ENCODE measurements at places on chromosomes 13 and 19.

DNA sequence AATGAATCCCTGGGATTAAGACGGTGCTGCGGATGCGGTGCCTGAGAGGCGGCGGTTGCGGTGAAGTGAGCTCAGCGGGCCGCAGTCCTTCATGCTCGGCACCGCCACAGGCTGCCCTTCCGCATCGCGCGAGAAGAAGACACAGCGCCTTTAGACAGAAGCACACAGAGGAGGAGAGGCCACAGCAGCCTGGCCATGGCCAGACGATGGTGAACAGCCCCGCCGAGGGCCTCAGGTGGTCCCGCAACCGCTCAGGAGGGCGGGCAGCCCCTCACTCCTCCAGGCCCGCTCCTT is 459.2 kb downstream of the MYO16 start:
- DNase-seq = no peak

- no peak for DNase-seq
Observed at GRCh38 chr13:79829880-79830279, 348.9 kb downstream of the NDFIP2 start.

- peak; percentile 89 for DNase-seq
Observed at GRCh38 chr19:42121656-42122069, 10.6 kb downstream of the POU2F2 start.

DNA sequence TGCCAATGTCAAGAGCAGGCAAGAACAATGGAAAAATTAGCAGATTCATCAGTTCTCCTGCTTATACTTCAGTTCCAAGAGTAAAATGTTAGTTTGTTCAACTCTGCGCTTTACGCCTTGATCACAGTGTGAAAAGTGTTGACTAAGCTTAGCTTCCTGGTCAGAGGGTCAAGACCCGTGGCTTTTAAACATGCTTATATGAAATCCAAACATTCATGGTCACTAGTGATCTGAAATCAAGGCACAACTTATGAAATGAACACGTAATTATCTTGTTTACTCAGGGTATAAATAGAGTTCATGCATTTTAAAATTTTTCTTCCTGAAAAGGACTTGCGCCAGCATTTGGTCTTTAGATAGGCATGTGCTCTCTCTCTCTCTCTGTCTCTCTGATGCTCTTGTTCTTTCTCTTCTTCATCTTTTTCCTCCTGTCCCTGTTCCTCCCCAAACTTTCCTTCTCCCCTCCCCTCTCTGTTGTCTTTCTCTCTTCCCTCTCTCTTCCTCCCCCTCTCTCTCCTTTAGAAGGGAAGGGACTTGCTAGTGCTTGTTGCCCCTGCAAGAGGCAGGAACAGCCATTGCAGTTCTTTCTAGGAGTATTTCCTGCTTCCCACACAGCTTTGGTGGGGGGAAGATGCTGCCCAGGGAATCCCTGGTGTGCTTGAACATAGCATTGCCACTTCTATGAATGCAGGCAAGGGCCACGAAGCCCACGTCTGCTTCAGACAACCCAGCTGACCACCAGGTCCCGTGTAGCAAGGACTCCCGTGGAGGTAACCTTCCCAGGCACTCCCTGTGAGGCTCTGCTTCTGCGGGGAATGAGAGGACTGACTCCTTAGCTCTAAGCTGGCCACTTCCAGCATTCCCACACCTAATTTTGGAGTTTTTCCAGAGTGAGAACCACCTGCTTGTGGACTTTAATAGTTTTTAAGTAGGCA is 7.1 kb upstream of the ZNF536 start:
- DNase-seq = no peak

GRCh38 chr19:17570791-17571190 is 15.3 kb downstream of the COLGALT1 start:
- DNase-seq = no peak

DNA sequence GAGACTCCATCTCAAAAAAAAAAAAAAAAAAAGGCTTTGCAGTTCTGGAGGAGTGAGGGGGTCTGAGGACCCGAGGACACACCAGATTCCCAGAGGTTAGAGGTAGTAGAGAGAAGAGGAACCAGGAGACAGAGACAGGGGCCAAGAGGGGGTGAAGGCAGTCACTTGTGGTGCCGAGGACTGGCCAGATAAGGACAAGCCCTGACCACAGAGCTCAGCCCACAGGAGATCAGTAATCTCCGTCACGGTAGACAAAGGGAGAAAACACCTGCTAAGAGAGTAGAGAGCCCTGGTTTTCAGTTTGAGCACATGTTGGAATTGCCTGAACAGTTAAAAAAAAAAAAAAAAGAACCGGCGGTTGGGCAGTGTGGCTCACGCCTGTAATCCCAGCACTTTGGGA is 1.7 kb upstream of the PRAM1 start:
- DNase-seq = no peak

DNA sequence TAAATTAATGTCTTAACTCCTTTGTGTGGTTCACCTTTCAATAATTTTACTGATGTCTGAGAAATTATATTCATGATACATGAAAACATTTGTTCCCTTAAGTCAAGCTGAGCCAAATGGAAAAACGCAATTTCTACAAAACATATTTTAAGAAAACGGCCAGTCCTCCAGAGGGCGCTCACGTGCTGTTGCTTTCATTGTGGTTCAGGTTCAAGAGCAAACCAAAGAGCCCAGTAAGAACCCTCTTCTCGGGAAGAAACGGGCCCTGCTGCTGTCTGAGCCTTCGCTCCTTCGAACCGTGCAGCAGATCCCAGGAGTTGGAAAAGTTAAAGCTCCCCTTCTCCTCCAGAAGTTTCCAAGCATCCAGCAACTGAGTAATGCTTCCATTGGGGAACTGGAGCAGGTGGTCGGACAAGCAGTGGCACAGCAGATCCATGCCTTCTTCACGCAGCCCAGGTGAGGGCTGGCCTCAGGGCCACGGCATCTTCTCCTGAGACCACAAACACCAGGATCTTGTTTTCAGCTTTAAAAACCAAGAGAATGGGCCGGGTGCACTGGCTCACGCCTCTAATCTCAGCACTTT is 4.3 kb downstream of the FAAP24 start:
- DNase-seq = peak; percentile 52

- DNase-seq = no peak
Observed at GRCh38 chr13:31199527-31199848, 287 bp upstream of the B3GLCT start.

GRCh38 chr13:49516467-49516866 is 20.7 kb downstream of the PHF11 start:
- DNase-seq = no peak

DNA sequence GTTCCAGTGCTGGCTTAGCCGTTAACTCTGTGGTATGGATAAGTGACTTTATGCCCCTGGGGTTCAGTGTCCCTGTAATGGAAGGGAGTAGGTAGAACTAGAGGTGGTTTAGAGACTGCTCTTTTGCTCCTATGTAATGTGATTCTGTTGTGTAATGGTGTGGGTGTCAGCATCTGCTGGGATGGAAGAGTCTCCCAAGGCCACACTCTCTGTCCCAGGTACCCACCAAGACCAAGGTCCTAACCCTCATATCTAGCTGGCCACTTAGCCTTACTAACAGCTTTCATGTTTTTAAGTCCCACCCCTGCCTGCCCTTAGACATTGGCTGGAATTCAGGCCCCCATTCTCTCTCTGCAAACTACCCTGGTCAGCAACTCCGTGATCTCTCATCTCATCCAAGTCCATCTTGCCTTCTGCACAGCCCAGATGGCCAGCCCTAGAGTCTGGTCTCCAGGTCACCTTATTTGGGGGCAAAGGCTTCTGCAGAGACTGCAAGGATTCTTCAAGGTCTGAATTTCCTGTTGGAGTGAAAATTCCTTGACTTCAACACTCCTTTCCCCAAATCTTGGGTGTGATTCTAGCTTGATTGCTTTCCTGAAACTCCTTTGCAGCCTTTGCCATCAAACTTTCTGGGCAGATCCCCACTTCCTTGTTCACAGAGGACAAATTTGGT is 48.4 kb downstream of the SERP2 start:
- DNase-seq = no peak

DNA sequence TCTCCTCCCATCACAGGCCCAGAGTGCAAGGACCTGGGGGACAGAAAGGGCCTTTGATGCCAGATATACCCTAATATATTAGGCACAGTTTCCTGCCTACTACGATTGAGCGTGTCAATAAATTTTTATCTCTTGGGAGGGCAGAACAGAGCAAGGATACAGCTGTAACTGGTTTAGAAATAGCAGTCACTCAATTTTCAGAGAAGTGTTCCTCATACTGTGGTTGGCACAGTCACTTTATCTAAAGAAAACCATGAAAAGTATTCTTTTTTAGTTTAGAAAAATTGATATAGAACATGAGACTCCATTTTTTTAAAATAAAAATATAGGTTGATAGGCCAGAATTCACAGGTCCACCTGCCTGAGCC is 460 bp upstream of the ZNF155 start:
- DNase-seq = no peak

DNA sequence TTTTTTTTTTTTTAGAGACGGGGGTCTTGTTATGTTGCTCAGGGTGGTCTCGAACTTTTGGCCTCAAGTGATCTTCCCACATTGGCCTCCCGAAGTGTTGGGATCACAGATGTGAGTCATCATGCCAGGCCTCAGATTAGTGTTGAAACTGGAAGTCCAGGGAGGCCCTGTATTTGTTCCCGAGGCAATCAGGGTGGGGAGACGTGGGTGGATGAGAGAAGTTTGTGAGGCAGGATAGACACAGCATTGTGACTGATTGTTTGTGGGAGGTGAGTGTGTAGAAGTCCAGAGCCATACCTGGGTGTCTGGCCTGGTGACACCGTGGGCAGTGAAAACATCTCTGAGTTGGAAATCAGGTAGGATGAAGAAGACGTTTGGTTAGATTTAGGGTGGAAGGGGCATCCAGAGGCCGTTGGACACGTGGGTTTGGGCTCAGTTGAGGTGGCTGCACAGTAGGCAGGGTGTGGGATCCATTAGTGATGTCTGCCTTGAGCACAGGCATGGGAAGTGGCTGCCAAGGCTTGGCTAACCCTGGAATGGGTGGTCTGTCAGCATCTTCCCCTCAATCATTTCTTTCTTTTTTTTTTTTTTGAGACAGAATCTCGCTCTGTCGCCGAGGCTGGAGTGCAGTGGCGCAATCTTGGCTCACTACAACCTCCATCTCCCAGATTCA is 12.4 kb downstream of the RTN2 start:
- no peak for DNase-seq

GRCh38 chr19:54209058-54209810 is 8.6 kb downstream of the RPS9 start:
- DNase-seq = no peak

- DNase-seq = no peak
Observed at GRCh38 chr13:29936051-29936813, 85.8 kb upstream of the UBL3 start.

GRCh38 chr13:33026489-33027152 is 10.4 kb downstream of the KL start:
- no peak for DNase-seq

DNA sequence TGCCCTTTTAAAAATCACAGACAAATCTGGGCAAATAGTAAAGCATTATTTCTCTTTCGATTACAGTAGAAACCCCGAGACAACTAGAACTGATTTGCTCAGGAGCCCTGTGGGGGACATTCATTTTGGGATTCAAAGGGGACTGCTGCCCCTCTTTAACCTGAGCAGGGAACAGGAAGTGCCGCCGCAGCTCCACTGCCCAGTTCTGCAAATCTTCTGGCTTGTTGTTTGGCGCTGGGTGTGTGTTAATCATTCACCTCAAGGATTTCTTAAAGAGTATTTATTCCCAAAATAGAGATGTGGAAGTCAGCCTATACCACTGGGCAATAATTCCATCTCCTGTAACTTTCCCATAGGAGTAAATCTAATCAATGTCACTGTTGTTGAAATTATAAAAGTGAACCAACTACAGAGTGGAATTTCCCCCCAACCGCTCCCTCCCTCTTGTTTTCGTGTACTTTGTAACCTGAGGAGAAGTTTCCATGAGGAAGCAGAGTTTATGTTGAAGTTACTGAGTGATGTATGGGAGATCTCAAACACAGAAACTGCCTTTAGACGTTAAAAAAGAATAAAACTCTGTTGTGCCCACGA is 515.8 kb downstream of the KLF12 start:
- DNase-seq = no peak

GRCh38 chr13:70960841-70961443 is 852.7 kb upstream of the KLHL1 start:
- no peak for DNase-seq

DNA sequence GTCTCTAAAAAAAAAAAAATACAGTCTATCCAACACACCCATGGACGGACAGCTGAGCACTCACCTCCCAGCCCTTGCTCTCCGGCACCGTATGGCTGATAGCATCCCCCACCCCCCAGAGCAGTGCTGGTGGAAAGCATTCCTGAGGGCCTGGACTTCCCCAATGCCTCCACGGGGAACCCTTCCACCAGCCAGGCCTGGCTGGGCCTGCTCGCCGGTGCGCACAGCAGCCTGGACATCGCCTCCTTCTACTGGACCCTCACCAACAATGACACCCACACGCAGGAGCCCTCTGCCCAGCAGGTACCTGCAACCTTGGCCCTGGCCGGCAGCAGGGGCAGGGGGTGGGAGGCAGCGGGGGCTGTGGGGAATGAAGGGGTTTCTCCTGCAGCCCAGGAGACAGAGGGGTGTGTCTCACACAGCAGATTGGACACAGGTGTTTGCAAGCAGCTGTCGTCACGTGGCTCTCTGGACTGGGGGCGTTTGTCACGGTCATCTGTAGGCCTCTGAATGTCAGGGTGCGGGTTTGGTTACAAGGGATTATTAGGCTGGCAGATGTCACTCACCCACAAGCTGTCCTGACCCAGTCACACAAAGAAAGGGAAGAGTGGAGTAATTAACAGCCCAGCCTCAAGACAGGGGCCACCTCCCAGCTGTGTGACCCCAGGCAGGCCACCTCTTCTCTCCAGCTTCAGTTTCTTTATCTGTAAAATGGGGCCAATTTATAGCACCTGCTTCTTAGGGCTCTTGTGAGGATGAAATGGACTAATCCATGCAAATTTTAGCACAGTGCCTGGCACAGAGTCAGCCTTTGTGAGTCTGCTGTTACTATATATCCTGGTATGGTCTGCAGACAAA is 19.3 kb downstream of the PLD3 start:
- DNase-seq = no peak

- no peak for DNase-seq
Observed at GRCh38 chr19:15934332-15935078, at the start of gene CYP4F11. TSS of gene CYP4F11 (minus strand) at chr19:15934529. CDS start at chr19:15934408, 121 bp downstream.

DNA sequence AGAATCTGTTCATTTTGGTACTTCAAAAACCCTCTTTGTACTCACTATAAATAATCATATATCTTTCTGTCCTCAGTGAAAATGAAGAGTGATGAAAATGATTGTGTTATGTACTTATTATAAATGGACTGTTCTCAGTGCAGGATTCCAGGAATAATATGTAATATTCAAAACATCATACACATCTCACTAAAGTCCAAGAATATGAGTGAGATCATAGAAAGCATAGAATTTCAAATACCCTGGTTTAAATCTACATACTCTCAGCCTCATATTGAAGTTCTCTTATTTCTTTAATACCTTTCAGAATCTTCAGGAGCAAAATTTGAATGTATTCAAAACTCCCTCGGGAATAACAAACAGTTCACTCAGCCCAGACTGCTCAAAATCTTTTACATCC is 868.0 kb downstream of the SLITRK6 start:
- DNase-seq = no peak

DNA sequence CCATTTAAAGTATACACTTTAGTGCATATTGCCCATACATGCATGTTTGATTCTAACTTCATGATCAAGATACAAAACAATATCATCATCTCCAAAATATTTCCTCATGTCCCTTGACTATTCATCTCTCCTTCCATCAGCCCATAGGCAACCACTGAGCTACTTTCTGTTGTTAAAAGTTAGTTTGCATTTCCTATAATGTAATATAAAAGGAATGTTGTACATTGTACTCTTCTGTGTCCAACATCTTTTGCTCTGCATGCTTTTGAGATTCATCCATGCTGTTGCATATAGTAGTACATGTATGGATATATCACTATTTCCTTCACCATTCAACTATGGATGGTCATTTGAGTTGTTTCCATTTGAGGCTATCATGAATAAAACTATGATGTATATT is 74.7 kb downstream of the ITGBL1 start:
- DNase-seq = no peak

- no peak for DNase-seq
Observed at GRCh38 chr19:22610121-22610520, 24.0 kb upstream of the ZNF492 start.

Measured in activated CD4-positive, alpha-beta T cell treated with anti-CD3 and anti-CD28 coated beads for 4 hours (primary cell).